ENCODE measurements at places on chromosomes 5 and 9.

GRCh38 chr5:129716235-129716634 lies 31.7 kb upstream of the MINAR2 start:
- no peaks in the 10 kb centered on the region for H3K4me1 ChIP-seq
- no peak for DNase-seq
- no peak overlapping the region for H3K27ac ChIP-seq
- H3K4me3 ChIP-seq = no peak overlapping the region
- no peaks in the 10 kb centered on the region for H3K36me3 ChIP-seq

- H3K36me3 ChIP-seq = peaks cover 8% of the 10 kb centered on the region
- peaks cover 25% of the 10 kb centered on the region for H3K4me1 ChIP-seq
- peak overlapping the region; percentile 78 for H3K4me3 ChIP-seq
- DNase-seq = no peak
- H3K27ac ChIP-seq = peak overlapping the region; percentile 69
- H3K27me3 ChIP-seq = no peaks in the 10 kb centered on the region
These were observed 454 bp downstream of the NELFB start for GRCh38 chr9:137255448-137256114.

GRCh38 chr5:14678773-14679334 lies 14.3 kb downstream of the OTULIN start:
- no peaks in the 10 kb centered on the region for H3K27me3 ChIP-seq
- DNase-seq = no peak
- peaks cover 34% of the 10 kb centered on the region for H3K4me1 ChIP-seq
- peak overlapping the region; percentile 29 for H3K27ac ChIP-seq
- no peak overlapping the region for H3K4me3 ChIP-seq

- H3K27me3 ChIP-seq = no peaks in the 10 kb centered on the region
- H3K27ac ChIP-seq = no peak overlapping the region
- H3K4me3 ChIP-seq = no peak overlapping the region
- no peaks in the 10 kb centered on the region for H3K4me1 ChIP-seq
- DNase-seq = no peak
These were observed 21.8 kb downstream of the ELOVL7 start for GRCh38 chr5:60822285-60822556.

DNA sequence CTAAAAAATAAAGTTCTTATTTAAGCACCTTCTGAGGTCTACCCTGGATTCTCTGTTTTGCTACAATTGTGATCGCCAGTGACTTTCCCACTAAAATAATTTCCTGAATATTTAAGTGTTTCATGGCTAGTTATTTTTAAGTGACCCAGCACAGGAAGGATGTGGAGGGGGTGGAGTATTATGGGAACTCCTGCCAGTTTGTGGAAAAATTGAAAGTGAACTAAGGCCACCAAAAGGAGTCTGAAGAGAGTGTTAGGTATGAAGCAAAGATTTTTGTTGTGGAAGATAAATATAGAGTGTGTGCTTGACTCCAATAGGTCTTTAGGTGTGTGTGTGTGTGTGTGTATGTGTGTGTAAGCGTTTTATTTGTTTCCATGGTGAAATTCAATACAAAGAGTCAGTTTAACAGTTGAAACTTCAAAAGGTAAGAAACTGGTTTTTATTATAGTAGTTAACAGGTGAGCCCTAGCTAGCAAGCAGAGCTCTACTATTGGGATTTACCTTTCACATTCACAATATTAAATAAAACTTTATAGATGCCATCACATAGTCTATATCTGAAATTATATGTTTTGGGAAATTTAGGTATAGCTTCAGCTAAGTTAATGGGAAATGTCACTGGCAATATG lies 25.6 kb downstream of the RASGRF2 start:
- H3K27ac ChIP-seq = no peak overlapping the region
- H3K36me3 ChIP-seq = no peaks in the 10 kb centered on the region
- H3K27me3 ChIP-seq = no peaks in the 10 kb centered on the region

DNA sequence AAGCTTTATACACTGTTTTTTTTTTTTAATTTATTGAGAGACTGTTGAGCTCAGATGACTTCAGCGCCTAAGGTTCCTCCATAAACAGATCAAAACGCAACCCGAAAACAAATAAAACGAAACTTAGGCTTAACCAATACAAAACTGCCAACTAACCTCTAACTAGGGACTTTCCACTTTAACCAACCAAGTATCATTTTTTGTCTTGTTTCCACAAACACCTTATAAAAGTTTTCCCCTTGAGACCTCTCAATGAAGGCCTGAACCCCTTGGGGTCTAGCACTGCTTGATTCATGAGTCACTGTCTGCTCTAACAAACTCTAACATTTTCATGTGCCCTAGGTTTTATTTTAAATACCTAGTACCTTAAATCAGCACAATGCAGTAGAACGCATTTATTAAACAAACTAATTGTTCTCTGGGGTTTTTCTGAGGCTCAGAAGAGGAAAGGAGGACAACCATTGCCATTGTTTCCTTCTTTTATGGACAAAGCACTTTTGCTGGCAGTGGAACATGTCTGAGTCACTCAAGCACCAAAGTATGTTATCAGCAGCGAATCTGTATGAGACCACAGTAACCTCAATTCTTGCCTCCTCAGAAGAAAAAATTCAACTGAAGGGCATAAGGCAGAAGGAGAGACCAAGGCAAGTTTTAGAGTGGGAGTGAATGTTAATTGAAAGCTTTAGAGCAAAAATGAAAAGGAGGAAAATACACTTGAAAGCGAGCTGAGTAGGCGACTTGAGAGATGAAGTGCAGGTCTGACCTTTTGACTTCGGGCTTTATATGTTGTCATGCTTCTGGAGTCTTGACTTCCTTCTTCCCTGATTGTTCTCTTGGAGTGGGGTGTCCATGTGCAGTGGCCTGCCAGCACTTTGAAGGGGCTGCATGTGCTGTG lies 97.7 kb upstream of the HCN1 start:
- H3K4me3 ChIP-seq = no peak overlapping the region

DNA sequence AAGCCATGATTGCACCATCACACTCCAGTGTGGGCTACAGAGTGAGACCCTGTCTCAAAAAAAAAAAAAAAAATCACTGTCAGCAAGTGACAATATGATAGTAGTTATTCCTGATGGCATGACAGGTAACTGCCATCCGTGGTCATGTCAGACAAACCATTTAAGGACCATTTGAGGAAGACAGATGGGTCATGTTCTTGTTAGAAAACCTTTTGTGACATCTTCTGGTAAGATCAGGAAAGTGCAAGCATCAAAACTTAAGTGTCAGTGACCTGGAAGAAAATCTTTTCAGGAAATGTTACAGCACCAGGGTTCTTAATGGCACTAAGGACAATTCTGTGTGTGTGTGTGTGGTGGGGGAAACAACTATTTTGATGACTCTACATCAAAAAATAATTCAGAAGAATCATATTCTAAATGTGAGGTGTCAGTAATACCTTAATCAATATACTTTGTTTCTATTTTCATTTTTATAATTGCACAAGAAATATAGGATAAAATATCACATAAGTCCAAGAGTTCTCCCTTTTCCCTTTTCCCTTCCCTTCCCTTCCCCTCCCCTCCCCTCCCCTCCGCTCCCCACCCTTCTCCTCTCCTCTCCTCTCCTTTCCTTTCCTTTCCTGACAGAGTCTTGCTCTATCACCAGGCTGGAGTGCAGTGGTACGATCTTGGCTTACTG lies 17.8 kb downstream of the SLC38A9 start:
- H3K27ac ChIP-seq = no peak overlapping the region
- DNase-seq = no peak
- no peaks in the 10 kb centered on the region for H3K4me1 ChIP-seq
- no peaks in the 10 kb centered on the region for H3K27me3 ChIP-seq
- H3K36me3 ChIP-seq = no peaks in the 10 kb centered on the region

- no peak overlapping the region for H3K27ac ChIP-seq
- no peaks in the 10 kb centered on the region for H3K27me3 ChIP-seq
- no peak overlapping the region for H3K4me3 ChIP-seq
- no peak for DNase-seq
- H3K4me1 ChIP-seq = peaks cover 4% of the 10 kb centered on the region
- no peaks in the 10 kb centered on the region for H3K36me3 ChIP-seq
These were observed 7.2 kb downstream of the EGFL7 start for GRCh38 chr9:136669791-136670464.

- H3K36me3 ChIP-seq = no peaks in the 10 kb centered on the region
- no peaks in the 10 kb centered on the region for H3K4me1 ChIP-seq
- H3K27ac ChIP-seq = no peak overlapping the region
- H3K4me3 ChIP-seq = no peak overlapping the region
- DNase-seq = no peak
These were observed 626.7 kb downstream of the CCDC171 start for GRCh38 chr9:16179566-16179965.

DNA sequence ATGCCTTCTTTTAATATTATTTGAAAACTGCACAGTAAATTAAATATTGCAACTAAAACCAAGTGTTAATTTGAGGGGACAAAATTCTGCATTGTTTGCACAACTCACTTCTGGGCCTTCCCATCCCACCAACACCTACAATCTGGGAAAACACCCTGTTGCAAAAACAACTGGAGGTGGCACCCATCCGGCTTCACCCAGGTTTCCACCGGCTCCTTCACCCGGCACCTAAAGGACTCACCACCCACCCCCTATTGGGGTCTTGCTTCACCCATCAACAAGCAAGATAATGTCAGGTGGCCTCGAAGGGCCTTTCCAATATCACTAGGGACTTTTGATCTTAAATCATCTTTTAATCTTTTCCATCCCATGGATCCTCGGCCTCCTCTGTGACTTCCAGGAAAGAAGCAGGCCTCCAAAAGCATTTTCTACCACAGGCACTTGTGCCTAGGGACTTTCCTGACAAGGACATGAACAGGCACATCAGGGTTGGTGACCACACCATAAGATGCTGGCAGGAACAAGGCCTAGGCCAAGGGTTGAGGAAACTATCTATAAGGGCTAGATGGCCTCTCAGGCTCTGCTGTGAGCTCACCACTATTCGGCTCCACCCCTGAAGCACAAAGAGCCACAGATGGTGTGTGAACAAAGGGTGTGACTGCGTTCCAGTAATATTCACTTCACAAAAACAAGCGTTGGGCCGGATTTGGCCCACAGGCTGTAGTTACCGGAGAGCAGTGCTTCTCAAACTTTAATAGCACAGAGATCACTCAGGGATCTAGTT lies 205.1 kb downstream of the AUH start:
- H3K36me3 ChIP-seq = no peaks in the 10 kb centered on the region
- H3K27ac ChIP-seq = no peak overlapping the region
- DNase-seq = no peak

GRCh38 chr9:87319656-87320055 lies 178.0 kb upstream of the DAPK1 start:
- H3K36me3 ChIP-seq = no peaks in the 10 kb centered on the region
- H3K4me1 ChIP-seq = no peaks in the 10 kb centered on the region
- no peak overlapping the region for H3K27ac ChIP-seq
- H3K27me3 ChIP-seq = no peaks in the 10 kb centered on the region
- H3K4me3 ChIP-seq = no peak overlapping the region
- no peak for DNase-seq

- H3K4me3 ChIP-seq = no peak overlapping the region
- DNase-seq = no peak
- H3K27ac ChIP-seq = no peak overlapping the region
- no peaks in the 10 kb centered on the region for H3K36me3 ChIP-seq
- no peaks in the 10 kb centered on the region for H3K4me1 ChIP-seq
- no peaks in the 10 kb centered on the region for H3K27me3 ChIP-seq
These were observed 193.7 kb upstream of the NREP start for GRCh38 chr5:111950660-111951059.

GRCh38 chr9:86854898-86855523 lies 92.3 kb downstream of the GAS1 start:
- no peaks in the 10 kb centered on the region for H3K4me1 ChIP-seq
- no peaks in the 10 kb centered on the region for H3K27me3 ChIP-seq
- no peak overlapping the region for H3K4me3 ChIP-seq
- no peak overlapping the region for H3K27ac ChIP-seq
- DNase-seq = no peak

DNA sequence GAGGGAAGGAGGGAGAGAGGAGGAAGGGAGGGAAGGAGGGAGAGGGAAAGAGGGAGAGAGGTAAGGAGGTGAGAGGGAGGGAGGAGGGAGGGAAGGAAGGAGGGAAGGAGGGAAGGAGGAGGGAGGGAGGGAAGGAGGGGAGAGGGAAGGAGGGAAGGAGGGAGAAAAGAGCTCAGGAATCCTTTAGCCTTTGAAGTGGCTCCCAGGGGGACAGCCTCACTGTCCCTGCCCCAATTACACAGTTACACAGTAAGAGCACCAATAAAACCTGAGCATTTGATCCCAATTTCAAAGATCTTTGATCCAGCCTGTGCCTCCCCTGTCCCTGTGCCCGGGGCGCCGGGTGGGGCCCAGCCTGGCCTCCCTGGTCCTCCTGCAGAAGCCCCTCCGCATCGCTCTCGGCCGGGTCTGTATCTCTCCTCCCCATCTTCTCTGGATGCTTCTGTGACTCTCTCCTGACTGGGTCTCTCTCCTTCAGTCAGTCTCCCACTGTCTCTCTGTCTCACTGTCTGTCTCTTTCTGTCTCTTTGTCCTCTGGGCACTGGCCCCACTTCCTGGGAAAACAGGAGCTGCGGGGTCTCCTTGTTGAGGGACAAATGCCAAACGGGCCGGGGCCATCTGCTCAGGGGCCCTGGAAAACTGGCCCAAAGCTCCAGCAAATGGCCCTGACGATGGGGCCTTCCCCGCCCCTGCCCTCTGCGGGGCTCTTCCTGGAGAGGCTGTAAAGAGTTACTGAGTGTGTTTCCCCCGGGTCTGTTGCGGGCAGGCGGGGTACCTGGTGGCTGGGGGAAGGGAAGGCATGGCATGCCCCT lies 54.2 kb upstream of the EGFL7 start:
- no peak overlapping the region for H3K4me3 ChIP-seq
- no peaks in the 10 kb centered on the region for H3K27me3 ChIP-seq
- no peaks in the 10 kb centered on the region for H3K4me1 ChIP-seq
- no peak overlapping the region for H3K27ac ChIP-seq
- no peaks in the 10 kb centered on the region for H3K36me3 ChIP-seq

GRCh38 chr5:9690751-9691150 lies 60.6 kb upstream of the TAS2R1 start:
- H3K27ac ChIP-seq = no peak overlapping the region
- H3K36me3 ChIP-seq = no peaks in the 10 kb centered on the region
- no peaks in the 10 kb centered on the region for H3K4me1 ChIP-seq
- H3K4me3 ChIP-seq = no peak overlapping the region
- no peaks in the 10 kb centered on the region for H3K27me3 ChIP-seq

DNA sequence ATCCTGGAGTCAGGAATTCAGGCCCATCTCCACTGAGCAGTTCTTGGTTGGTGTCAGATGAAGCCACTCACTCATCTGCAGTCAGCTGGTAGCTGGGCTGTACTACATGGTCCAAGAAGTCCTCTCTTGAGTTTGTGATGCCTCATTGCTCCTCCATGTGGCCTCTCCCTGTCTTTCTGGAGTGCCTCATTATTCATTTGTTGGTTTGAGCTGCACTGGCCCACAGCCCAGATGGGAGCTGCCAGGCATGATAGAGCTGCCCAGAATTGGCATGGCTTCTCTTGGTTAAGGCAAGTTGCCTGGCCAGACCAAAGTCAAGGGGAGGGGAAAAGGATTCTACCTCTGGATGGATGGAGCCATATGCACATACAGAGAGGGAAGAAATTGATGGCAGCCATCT lies 8.0 kb downstream of the PTCD2 start:
- H3K27ac ChIP-seq = no peak overlapping the region
- no peaks in the 10 kb centered on the region for H3K27me3 ChIP-seq
- H3K4me1 ChIP-seq = no peaks in the 10 kb centered on the region
- no peak for DNase-seq
- peaks cover 20% of the 10 kb centered on the region for H3K36me3 ChIP-seq

- no peaks in the 10 kb centered on the region for H3K4me1 ChIP-seq
- H3K27ac ChIP-seq = no peak overlapping the region
- no peak for DNase-seq
These were observed 244.3 kb upstream of the NR4A3 start for GRCh38 chr9:99577351-99577750.

GRCh38 chr5:27437594-27438200 lies 399.3 kb upstream of the CDH9 start:
- H3K36me3 ChIP-seq = no peaks in the 10 kb centered on the region
- H3K4me3 ChIP-seq = no peak overlapping the region
- no peak overlapping the region for H3K27ac ChIP-seq
- no peaks in the 10 kb centered on the region for H3K4me1 ChIP-seq
